Stomach (tissue), 19 donors: ENCODE measurements at places on chromosomes 4 and X. TPM values are rescaled to one million over a fixed set of nuclear protein-coding genes. Genes with fewer than 3 reads are reported as not detected.

The SEPSECS gene
- 33.0 TPM for total RNA-seq

The RBM3 gene
- total RNA-seq: 165 TPM

The FAM241A gene
- 8.4 TPM for total RNA-seq

The PFKFB1 gene
- 2.0 TPM for total RNA-seq

The GAGE12J gene
- not detected for total RNA-seq

- no peak for DNase-seq
- H3K27ac ChIP-seq: no peak overlapping the region
- H3K4me1 ChIP-seq: no peaks in the 10 kb centered on the region
- H3K27me3 ChIP-seq: no peaks in the 10 kb centered on the region
These were observed 495.1 kb upstream of the FAM241A start for GRCh38 chr4:111650146-111650545.

GRCh38 chrX:39310891-39311290 is 509.6 kb downstream of the MID1IP1 start:
- no peaks in the 10 kb centered on the region for H3K4me1 ChIP-seq
- no peak overlapping the region for H3K4me3 ChIP-seq
- H3K27ac ChIP-seq: no peak overlapping the region
- H3K36me3 ChIP-seq: no peaks in the 10 kb centered on the region
- no peaks in the 10 kb centered on the region for H3K27me3 ChIP-seq

GRCh38 chrX:39855748-39856129 is 242.0 kb downstream of the BCOR start:
- no peak overlapping the region for H3K27ac ChIP-seq
- H3K4me1 ChIP-seq: peaks cover 22% of the 10 kb centered on the region
- H3K27me3 ChIP-seq: no peaks in the 10 kb centered on the region
- no peak overlapping the region for H3K4me3 ChIP-seq

DNA sequence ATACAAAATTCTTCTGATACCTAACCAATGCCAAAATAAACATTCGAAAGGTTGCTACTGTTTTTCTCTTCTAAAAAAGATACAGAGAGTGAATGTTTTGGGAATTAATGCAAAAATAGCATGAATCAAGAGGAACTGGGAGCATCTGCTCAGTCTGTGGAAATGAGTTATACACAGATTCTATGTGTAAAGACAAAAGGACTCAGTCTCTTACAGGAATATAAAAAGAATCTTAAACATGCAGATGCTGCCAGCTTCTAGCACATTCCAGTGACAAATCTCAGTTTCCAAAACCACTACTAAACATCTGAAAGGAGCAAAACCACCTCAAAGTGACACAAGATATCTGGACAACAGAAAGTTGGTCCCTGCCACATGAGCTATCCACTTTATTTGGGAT is 55.0 kb downstream of the PAPSS1 start:
- no peaks in the 10 kb centered on the region for H3K27me3 ChIP-seq

GRCh38 chr4:89356086-89356485 is 48.5 kb upstream of the GPRIN3 start:
- H3K4me3 ChIP-seq: no peak overlapping the region
- H3K27ac ChIP-seq: no peak overlapping the region
- H3K27me3 ChIP-seq: no peaks in the 10 kb centered on the region
- DNase-seq: peak; percentile 40

GRCh38 chrX:155094468-155095061 is 23.3 kb downstream of the BRCC3 start:
- no peak overlapping the region for H3K27ac ChIP-seq
- H3K4me1 ChIP-seq: no peaks in the 10 kb centered on the region

DNA sequence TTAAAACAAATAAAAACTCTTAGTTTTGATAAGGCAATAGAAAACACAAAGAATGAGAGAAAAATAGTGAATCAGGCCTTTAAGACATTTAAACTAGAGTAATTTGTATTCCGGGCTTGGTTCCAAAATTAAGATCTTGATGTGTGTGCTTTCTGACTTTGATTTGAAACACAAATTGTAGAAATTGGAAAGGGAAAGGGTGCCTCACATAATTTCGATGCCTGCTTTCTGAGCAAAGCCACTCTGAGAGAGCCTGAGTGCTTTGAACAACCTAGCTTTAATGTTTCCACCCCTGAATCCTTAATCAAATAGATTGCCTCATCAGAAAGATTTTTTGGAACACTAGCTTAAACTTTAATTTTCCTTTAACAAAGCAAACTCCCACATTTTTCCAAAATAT is 666.8 kb downstream of the PCDH18 start:
- peak; percentile 35 for DNase-seq
- H3K36me3 ChIP-seq: no peaks in the 10 kb centered on the region
- no peak overlapping the region for H3K4me3 ChIP-seq
- peaks cover 9% of the 10 kb centered on the region for H3K4me1 ChIP-seq

DNA sequence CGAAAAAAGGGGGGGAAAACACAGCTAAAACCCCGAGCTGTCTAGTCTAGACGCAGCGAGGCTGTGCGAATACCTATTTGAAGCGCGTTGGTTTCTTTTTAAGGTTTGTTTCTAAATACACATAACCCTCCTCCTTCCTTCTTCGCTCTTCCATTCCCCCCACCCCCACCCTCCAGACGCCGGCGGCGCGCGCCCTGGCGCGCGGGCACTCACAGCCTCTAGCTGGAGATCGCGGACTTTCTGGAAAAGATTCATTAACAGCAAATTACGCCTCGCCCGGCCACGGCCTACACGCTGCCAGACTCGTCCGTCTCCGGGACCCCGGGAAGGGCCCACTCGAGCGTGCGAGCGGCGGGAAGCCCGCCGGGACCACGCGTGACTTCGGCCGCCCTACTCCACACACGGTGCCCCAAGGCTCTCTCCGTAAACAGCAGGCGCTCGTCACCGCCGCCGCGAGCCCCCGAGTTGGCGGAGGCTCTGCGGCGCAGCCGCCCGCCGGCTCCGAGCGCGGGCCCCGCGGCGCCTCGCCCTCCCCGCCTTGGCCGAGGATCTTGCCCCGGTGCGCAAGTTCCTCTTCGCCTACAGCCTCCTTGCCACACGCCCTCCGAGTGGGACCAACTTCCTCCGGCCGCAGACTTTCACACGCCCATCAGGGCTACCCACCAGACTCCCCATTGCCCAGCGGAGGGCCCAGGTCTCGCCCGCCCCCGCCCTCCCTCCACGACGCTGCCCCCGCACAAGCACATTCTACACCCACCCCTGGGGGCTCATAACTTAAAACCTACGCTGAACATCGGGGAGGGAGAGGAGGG is 2.0 kb downstream of the BCOR start:
- no peak for DNase-seq
- peak overlapping the region; percentile 89 for H3K27ac ChIP-seq
- H3K27me3 ChIP-seq: peaks cover 11% of the 10 kb centered on the region

- no peak overlapping the region for H3K4me3 ChIP-seq
- H3K4me1 ChIP-seq: no peaks in the 10 kb centered on the region
- no peak for DNase-seq
- no peaks in the 10 kb centered on the region for H3K27me3 ChIP-seq
These were observed 72.8 kb upstream of the BEND4 start for GRCh38 chr4:42225286-42225685.

DNA sequence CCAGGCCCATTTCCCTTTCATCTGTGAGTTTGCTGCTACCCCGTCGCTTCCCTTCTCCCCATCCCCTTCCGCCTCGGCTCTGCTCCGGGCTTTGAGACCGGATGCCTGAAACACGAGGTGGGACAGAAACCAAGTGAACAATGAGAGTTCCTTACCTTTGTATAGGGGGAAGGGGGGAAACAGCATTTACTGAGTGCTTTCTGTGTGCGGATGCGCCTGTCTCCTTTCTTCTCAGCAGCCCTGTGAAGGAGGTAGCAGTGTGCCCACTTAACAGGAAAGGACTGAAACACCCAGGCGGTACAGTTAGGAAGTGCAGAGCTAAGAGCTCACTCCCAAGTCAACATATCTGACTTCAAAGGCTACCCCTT is 43.2 kb upstream of the TMSB15B start:
- no peaks in the 10 kb centered on the region for H3K36me3 ChIP-seq
- H3K4me3 ChIP-seq: peak overlapping the region; percentile 57
- H3K4me1 ChIP-seq: no peaks in the 10 kb centered on the region
- peak overlapping the region; percentile 84 for H3K27ac ChIP-seq
- DNase-seq: no peak

DNA sequence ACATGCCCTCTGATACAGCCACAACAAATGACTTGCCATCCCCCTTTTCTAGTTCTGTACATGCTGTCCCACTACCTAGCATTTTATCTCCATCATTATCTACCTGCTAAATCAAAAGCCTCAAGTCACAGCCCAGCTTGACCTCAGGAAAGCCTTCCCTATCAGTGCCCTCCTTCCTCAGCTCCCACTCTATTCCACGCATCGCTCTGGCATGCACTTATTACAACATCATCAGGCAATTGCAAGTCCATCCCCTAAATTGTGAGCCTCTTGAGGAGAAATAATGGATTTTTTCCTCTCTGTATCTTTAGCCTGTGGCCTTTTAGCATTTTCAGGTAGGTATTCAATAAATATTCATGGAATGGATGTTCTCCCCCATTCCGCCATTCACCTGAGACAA is 5.7 kb downstream of the ARL13A start:
- no peaks in the 10 kb centered on the region for H3K4me1 ChIP-seq
- no peak overlapping the region for H3K4me3 ChIP-seq
- H3K27me3 ChIP-seq: no peaks in the 10 kb centered on the region
- DNase-seq: no peak

DNA sequence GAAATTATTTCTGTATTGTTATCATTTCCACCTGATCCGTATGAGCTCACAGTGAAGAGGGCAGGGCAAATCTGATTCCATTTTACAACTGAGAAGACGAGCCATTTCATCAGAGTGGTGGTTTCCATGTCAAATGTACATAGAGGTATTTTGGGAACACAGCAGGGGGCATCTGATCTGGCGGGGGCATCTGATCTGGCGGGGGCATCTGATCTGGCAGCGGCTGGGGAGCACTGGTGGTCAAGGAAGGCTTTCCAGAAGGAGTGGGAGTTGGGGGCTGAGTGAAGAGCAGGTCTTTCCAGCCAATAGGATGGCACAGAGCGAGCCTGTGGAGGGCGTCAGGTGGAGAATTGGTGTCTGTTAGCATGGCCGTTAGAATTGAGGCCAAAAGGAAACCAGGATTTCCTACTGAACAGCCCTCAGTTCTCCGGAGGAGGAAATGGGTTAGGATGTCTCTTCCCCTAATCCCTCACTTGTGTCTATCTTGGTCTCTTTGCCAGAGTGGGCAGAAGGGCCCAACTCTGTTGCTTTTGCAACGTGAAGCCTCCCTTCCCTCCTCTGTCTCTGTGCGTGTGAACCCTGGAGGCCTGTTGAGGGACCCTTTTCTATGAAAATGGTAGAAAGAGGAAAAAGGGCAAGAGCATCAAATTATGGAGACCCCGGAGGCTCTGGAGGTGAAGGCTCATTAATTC is 41.3 kb downstream of the RHOH start:
- peaks cover 14% of the 10 kb centered on the region for H3K4me1 ChIP-seq
- DNase-seq: no peak

DNA sequence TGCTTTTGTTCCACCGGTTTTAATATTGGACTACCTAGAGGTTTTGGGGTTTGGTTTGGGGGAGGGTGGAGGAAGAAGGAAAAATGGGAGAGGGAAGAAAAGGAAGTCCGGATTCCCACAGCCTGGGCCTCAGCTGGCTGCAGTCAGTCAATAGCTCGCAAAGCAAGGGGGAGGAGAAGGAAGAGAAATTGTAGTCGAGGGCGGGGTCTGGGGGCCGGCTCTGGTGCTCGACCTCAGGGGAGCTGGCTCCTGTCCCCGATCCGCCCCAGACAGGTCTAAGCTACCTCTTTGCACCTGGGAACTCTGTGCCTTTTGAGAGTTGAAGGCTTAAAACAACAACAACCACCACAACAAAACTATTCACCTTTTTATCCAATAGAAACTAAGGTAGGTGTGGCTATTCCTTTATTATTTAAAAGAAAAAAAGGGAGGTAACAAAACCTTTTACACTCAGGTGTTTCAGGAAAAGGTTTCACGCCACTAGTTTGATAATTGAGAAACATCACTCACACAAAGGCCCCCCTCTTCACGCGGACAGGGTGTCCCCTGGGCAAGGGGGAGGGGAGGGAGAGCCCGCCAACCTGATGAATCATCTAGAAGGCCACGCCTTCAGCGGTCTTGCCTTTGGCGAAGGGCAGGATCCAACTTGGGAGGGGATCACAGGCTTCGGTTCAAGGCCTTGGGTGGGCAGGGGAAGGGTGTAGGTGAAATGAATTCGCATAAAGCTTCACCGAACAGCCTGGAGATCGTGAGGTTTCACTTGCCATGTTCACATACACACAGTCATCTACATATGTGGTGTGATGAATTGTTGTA is 1.6 kb upstream of the LNX1 start:
- no peaks in the 10 kb centered on the region for H3K27me3 ChIP-seq
- no peaks in the 10 kb centered on the region for H3K36me3 ChIP-seq
- DNase-seq: peak; percentile 93
- H3K4me3 ChIP-seq: peak overlapping the region; percentile 19

DNA sequence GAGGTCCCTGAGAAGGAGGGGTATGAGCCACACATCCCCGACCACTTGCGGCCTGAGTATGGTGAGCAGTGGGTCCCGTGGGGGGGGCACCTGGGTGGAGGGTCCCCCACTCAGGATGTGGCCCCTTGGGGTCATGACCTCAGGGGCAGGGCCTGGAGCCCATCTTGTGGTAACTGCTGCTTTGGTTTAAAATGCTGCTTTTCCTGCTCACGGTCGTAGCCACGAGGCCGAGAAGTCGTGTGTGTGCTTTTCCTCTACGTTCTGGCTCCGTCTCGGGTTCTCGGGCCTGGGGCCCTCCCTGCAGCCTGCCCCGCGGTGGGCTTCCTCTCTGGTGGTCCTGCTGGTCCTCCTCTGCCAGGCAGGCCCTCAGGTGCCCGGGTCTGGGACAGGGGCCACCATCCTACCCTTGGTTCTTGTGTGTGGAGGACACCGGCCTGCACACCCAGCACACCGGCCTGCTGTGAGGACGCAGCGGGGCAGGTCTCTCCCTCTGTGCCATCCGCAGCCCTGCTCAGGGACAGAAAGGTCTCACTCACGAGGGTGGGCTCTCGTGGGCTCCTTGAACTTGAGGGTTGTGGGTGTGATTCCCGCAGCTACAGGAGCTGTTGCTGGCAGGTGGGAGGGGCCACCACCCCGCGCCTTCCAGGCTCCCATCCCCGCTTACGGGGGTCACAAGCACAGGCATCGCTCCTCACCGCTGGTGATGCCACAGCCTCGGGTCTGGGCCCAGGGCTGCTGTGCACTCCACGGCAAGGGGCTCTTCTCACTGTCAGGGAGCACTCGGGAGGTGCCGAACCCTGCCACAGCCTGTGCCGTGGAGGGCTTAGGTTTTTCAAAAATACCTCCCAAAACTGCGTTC is 19.6 kb downstream of the UVSSA start:
- H3K27ac ChIP-seq: no peak overlapping the region
- H3K4me3 ChIP-seq: no peak overlapping the region
- H3K36me3 ChIP-seq: peaks cover 56% of the 10 kb centered on the region
- no peaks in the 10 kb centered on the region for H3K4me1 ChIP-seq

GRCh38 chr4:139208404-139208945 is 31.5 kb upstream of the ELF2 start:
- H3K27me3 ChIP-seq: no peaks in the 10 kb centered on the region
- H3K36me3 ChIP-seq: no peaks in the 10 kb centered on the region
- no peak overlapping the region for H3K4me3 ChIP-seq
- H3K4me1 ChIP-seq: no peaks in the 10 kb centered on the region
- peak overlapping the region; percentile 37 for H3K27ac ChIP-seq
